Non-pigmented ciliary epithelial cell (primary cell): ENCODE measurements at places on chromosomes 6 and 20.
A peak's percentile ranks its signal among the peaks of the same experiment; 100 is the strongest.

GRCh38 chr6:119322034-119322433 is 27.5 kb downstream of the MAN1A1 start:
- no peak for DNase-seq

- no peak for DNase-seq
Measured at GRCh38 chr6:17640477-17640917, 40.4 kb downstream of the FAM8A1 start.

GRCh38 chr20:51447097-51447764 is 95.3 kb downstream of the NFATC2 start:
- DNase-seq, result peak; percentile 88

GRCh38 chr6:6712449-6713403 is 124.2 kb downstream of the LY86 start:
- peak; percentile 31 for DNase-seq

GRCh38 chr6:683742-684440 is 9.0 kb downstream of the EXOC2 start:
- no peak for DNase-seq

DNA sequence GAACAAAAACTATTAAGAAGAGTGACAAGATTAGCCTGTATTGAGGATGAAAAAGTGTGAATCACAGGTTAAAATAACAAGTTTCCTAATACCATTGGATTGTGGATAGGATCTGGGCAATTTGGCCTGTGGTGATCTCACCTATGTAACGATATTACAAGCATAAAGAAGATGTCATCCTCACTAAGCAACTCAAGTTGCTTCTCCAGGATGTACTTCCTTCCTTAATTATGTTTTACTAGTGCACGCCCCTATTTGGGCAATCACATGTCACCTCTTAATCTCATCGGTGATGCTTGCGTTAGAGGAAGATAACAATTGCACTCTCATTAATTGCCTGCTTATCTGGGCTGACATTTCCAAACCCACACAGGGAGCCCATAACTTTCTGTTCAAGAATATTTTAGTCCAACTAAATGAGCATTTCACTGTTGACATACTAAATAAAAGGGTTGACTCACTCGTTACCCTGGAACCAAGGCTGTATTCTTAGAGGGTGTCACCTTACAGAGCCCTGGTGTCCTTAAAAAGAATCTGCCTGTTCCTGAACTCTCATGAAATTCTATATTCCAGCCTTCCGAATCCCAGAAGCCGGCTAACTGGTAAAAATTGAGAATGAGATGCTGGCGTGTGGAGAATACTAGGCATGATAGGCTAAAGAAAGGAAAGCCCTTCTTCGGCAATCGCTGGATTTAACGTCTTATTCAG is 88.2 kb upstream of the ATXN1 start:
- DNase-seq, result peak; percentile 60

- DNase-seq, result no peak
Measured at GRCh38 chr6:106975738-106976064, 1.2 kb upstream of the CD24 start.

DNA sequence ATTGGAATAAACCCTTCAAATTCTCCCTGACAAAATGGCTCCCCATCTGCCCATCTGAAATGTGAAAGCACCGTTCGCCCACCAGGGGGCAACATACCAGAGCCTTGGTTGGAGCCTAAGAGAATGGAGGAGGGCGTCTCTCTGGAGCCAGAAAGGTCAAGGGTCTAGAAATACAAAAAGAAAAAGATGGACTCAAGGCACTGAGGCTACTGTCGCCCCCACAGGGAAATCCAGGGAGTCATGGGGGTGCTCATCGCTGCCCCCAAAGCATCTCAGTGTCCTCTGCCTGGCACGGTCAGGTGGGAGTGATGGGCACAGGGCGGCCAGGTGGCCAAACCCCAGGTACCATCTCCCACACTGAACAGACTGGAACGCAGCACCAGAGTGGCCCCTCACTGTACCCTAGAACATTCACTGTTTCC is 136.3 kb downstream of the ZMYND8 start:
- DNase-seq, result no peak

DNA sequence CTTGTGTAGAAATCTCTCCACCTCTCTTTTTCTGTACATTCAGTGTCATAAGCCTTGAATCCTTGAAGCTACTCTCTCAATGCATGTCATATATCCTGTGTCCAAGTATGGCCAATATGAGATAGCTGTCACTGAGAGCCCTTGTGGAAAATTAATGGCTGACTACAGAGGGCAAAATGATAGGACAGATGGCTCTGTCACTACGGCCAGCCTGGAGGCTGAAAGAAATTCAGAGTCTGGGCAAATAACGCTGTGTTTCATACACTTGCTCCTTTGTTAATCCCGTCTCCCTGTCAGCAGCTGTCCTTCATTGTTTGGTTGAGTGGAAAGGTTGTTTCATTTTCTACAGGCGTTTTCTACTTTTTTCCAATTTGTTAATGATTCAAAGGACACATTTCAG is 70.4 kb upstream of the VGLL2 start:
- no peak for DNase-seq

DNA sequence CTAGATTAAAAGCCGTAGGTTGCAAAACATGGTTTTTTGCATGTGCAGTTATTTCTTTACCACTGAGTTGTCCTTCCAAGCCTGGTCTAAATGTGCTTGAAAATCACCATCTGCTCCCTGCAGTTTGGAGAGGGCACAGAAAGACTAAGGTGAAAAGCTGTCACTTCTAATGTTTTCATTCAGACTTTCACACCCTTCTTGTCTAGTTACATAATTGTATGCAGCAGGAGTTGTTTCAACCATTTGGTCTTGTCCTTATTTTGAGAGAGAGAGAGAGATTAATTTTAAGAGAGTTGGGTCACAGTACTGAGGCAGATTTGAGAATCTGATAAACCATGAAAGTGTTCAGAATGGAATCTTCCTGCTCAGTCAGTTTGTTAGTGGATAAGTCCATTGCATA is 82.5 kb downstream of the ARID1B start:
- DNase-seq, result no peak
